ENCODE measurements at places on chromosomes 7 and 10.

DNA sequence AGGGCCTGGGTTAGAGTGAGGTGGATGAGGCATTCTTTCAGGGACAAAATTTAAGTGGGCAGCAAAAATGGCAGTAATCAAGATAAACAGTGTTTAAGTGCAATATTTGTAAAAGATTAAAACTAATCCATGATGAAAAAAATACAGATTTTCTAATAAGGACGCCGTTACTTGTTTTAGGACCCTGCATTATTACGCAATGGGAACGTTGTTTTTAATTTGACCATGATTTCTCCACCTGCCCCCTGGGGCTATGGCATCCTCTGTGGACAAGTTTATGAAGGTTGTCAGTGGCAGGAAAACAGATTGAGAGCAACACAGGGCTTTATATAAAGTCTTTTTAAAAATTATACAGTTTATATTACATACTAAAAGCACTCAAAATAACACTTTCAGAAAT lies 380.6 kb upstream of the PHF14 start:
- DNase-seq: no peak

DNA sequence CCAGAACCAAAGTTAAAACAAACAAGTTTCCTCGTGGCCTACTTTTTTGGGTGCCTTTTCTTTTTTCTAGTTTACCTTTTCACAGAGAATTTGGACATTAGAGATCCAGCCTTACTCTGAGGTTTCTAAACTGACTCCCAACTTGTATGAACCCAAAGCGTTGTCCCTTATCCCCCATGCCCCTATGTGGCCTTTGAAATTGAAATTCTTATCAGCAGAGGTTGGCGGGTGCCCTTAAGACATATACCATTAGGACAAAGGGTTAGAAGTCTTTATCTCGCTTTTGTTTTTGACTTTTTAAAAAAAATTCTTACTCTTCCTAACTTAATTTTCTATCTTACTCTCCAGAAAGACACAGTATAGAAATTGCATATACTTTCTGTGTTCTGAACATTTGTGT lies 76.3 kb upstream of the C7orf33 start:
- no peak for DNase-seq

GRCh38 chr10:43086321-43086942 lies 9.6 kb downstream of the RET start:
- DNase-seq: no peak

GRCh38 chr7:92739091-92739490 lies 97.3 kb downstream of the CDK6 start:
- no peak for DNase-seq

GRCh38 chr7:2325162-2325561 lies 10.9 kb upstream of the SNX8 start:
- DNase-seq: no peak

GRCh38 chr7:153835712-153836265 lies 216.4 kb upstream of the DPP6 start:
- DNase-seq: no peak

DNA sequence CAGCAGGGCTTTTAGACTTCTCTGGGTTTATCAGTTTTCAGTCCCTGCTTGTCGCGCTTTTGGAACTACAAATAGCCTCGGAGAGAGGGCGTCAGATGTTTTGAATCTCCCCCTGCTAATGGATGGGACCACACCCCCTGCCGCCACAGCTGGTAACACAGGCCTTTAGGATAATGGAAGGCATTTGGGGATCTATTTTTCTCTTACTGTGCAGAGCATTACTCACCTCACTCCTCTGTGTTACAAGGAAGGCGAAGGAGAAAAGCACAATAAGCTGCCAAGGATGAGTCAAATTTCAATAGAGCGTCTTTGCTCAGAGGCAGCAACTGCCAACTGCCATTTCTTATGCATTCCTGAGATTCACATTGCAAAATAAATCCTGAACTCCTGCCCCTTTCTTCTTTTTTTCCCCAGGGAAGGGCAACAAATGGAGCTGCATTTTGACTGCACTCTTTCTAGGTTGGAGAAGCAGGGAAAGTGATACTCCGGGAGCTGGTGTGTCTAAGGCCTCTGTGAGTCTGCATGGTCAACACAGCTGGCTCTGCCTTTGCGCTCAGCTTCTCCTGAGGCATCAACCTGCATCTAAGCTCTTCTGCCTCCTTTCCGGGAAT lies 31.5 kb upstream of the SMNDC1 start:
- DNase-seq: no peak

GRCh38 chr7:26668821-26669220 lies 195.6 kb downstream of the SKAP2 start:
- DNase-seq: no peak

DNA sequence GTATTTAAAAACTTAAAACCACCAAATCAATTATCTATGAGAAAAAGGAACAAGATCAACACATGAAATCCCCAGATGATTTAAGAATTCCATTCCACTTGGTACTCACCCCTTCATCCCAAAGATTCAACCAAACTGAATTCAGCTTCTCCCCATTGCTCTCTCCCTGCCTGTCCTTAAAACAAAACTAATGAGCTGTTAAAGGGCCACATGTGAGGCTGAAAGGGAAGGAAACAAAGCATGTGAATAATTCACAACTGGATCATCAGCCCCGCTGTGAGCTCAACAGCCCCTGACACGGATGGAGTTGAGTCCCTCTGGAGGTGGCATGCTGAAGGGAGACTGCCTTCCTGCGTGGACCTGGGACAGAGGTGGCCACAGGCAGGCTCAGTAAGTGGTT lies 32.9 kb downstream of the VOPP1 start:
- DNase-seq: no peak

GRCh38 chr10:110456523-110457091 lies 41.1 kb upstream of the DUSP5 start:
- DNase-seq: no peak

DNA sequence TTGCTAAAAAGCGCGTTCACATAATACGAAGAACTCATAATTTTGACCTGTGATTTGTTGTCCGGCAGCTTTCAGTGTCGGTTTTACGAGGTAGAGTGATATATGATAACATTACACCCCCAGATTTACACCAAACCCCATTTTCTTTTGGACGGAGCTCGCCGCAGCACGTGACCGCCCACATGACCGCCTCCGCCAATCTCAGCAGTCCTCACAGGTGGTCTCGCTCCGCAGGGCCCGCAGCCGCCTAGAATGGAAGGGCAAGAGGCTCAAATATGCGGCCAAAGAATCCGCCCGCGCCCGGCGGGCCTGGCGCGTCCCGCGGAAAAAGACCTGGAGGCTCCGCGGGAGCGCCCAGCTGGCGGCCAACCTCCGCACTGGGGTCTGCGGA lies at the start of gene HOXA7:
Gene HOXA7, minus strand, starts transcription at position 168 of the 391 bp plus-strand sequence. Its CDS starts 130 bp downstream, at position 38.
- no peak for DNase-seq

DNA sequence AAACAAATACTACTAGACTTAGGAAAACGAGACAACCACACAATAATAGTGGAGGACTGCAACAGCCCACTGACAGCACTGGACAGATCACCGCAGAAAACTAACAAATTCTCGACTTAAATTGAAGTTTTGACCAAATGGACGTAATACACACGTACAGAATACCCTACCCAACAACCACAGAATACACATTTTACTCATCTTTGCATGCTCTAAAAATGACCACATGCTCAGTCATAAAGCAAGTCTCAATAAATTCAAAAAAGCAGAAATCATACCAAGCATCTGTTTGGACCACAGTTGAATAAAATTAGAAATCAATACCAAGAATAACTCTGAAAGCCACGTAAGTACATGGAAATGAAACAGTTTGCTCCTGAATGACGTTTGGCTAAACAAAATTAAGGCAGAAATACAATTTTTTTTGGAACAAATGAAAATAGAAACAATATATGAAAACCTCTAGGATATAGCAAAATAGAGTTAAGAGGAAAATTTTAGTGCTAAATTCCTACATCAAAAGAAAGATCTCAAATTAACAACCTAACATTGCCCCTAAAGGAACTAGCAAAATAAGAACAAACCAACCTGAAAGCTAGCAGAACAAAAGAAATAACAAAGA lies 30.6 kb downstream of the MAPK8 start:
- no peak for DNase-seq

GRCh38 chr10:99671386-99671785 lies 12.1 kb downstream of the ENTPD7 start:
- no peak for DNase-seq

- DNase-seq: peak; percentile 6
Observed at GRCh38 chr7:28921822-28922221, 36.3 kb downstream of the TRIL start.

GRCh38 chr7:25303281-25304181 lies 75.2 kb upstream of the NPVF start:
- DNase-seq: no peak

DNA sequence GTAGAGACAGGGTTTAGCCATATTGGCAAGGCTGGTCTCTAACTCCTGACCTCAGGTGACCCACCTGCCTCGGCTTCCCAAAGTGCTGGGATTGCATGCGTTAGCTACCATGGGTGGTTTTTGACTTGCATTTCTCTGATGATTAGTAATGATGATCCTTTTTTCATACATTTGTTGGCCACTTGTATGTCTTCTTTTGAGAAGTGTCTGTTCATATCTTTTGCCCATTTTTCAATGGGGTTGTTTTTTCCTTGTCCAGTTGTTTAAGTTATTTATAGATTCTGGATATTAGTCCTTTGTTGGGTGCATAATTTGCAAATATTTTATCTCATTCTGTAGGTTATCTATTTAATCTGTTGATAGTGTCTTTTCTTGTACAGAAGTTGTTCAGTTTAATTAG lies 4.3 kb upstream of the OR13A1 start:
- no peak for DNase-seq

GRCh38 chr7:110604885-110605284 lies 486.0 kb upstream of the LRRN3 start:
- no peak for DNase-seq

GRCh38 chr10:5584895-5585516 lies 60.2 kb downstream of the CALML3 start:
- DNase-seq: no peak

GRCh38 chr7:2633538-2634266 lies 1.9 kb downstream of the TTYH3 start:
- DNase-seq: no peak

DNA sequence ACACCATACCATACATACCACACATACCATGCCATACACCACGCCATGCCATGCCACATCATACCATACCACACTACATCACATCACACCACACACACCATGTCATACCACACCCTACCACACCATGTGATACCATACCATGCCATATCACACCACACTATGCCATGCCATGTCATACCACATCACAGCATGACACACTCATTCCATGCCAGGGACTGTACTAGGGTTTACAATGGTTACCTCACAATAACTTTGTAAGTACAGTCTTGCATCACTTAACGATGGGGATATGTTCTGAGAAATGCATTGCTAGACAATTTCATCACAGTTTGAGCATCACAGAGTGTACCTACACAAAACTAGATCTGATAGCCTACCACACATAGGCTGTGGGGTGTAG lies 14.5 kb downstream of the PYROXD2 start:
- DNase-seq: no peak

DNA sequence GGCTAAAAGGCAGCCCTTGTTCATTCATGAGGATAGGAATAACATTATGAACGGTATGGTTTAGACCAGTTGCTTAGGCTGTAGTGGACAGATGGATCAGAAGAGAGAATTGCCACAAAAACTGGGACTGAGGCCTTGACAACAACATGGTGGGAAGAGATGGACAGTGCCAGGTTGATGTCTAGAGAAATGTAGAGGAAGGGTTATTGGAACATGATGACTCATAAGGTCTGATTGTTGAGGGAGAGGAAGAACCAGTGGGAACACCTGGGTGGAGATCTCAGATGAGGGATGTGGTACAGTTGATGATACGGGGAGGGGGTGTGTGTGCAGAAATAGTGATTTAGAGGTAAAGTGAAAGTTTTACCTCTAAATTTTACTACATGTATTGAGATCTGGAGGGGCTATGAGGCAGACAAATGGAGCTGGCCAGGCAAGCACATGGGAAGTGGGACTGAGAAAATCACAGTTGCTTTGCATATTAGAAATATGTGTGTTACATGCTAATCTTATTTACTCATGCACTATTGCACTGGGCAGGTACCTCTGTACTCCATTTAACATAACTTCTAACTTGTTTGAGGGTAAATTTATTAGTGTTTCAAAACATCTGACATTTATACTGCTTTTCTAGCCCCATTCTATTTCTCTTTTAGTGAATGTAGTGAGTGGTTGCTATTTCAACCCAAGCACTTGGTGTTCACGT lies 65.6 kb downstream of the PLCE1 start:
- DNase-seq: no peak

DNA sequence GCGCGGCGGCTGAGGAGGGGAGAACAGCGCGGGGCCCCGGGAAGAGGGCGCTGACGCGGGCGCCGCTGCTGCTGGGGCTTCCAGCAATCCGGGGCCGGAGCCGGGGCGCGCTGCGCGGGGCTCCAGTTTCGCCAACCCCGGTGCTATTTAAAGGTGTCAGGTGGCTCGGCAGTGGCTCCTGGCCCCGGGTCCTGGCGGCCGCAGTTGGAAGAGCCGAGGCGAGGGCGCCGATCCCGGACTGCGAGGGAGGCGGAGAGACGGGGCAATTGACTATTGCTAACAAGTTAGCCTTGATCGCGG lies 347 bp downstream of the LBX1 start:
- DNase-seq: no peak

DNA sequence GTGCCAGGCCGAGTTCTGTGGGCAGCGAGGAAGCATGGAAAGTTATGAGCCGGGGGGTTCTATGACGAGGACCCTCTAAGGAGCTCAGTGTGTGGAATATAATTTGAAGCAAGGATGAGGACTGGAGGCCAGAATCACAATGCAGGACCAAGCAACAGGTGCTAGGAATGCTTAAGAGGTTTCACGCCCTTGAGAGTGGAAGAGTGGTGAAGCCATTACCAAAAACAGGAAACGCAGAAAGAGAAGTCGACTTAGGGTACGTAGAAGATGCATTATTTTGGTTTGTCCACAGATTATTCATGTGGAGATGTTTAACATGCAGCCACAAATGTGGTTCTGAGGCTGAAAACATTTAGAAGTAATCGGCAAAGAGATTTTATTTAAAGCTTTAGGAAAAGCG lies 78.7 kb downstream of the PIP4K2A start:
- no peak for DNase-seq

GRCh38 chr7:3378390-3379150 lies 77.5 kb downstream of the SDK1 start:
- DNase-seq: no peak

DNA sequence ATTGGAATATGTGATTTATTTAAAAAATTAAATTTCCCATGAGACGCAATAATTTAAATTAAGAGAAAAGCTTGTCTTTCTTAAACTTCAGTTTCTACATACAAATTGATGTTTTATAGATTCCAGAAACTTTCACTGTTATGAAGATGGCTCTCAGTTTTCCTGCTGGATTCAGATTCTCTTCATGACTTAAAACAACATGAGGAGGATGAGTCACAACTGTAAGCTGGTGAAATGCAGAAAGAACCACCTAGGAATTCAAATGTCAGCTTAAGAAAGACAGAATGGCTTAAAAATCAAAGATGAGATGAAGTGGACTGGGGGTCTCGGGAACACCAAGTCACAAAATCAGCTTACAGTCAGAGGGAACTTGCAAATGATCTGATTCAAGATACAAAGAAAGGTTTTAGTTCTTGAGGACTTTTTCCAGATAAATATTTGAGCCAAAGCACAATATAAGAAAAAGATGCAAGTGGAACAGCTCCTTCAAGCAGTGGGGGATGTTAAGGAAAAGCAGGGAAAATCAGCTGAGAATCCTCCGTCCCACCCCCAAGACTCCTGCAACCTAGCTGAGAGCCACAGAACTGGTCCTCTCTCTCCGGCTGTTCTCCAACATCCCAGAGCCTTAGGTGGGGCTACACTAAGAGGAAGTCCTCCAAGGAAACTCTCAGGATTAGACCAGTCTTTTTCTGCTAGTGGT lies 279.8 kb downstream of the KCNMA1 start:
- no peak for DNase-seq
